ENCODE measurements at places on chromosomes 7 and 10. TPM values are rescaled to one million over a fixed set of nuclear protein-coding genes. Genes with fewer than 3 reads are reported as not detected.

- DNase-seq: peak; percentile 68
These were observed 21.5 kb downstream of the CHST3 start for GRCh38 chr10:71985542-71986250.

- DNase-seq: no peak
These were observed 87.1 kb upstream of the PDLIM1 start for GRCh38 chr10:95377950-95378349.

DNA sequence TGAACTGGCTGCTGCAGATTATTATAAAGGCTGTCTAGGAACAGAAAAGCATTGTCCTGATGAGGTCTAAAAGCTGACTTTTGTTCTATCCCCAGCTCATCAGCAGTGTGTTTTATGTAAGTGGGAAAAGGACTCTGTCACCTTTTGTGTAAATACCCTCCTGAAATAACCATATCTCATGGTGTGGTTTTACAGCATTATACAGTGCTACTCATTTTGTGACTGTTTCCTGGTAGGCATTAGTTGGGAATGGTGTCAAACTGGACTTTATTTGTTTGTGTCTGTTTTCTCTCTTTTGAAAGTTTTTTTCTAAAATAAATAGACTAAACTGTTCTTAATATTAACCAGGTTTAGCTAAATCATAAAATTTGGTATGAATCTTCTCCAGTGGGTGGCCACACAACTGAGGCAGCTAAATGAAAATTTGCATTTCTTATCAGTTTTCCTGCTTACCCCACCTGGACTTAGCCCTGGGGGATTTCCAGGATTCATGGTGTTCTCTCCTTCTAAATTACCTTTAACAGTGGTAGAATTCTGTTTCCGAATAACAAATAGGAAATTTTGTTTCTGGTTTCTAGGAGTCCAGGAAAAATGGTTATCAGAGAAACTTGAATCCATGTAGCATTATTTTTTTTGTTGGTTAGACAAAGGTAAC, 140.9 kb downstream of the LHFPL3 start:
- DNase-seq: no peak

The TMEM213 gene
- not detected for total RNA-seq

GRCh38 chr10:4751211-4751610, 74.8 kb upstream of the AKR1E2 start:
- DNase-seq: no peak

The SPOCK2 gene
- total RNA-seq: 0.06 TPM

GRCh38 chr7:32163141-32163806, 93.1 kb upstream of the PDE1C start:
- DNase-seq: peak; percentile 63

- DNase-seq: no peak
These were observed 1167.6 kb downstream of the NXPH1 start for GRCh38 chr7:9600974-9601373.

- DNase-seq: no peak
These were observed 8.1 kb upstream of the TAS2R16 start for GRCh38 chr7:123003539-123004126.

The DKK1 gene
- 108 TPM for total RNA-seq

DNA sequence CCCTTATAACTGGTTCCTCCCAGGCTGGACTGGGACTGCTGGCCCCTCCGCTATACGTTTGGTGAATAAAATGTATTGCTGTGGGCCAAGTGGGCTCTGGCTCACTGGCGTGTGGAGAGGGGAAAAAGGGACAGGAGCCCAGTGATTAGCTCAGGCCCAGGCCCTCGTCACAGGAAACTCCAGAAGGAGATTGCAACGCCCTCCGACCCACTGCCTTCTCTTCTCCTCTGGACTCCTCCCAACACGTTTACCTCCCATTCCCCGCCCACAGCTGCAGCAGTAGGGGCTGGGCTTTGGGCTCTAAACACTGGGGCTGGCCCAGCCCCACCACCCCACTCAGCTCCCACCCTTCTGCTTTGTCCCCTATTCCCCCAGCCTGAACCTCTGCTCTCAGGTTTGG, 173.9 kb downstream of the NEURL1 start:
- DNase-seq: no peak

- no peak for DNase-seq
These were observed 202.2 kb downstream of the ZEB1 start for GRCh38 chr10:31520986-31521831.

The PRPS1L1 gene
- not detected for total RNA-seq

- no peak for DNase-seq
These were observed 12.2 kb downstream of the PDCD4 start for GRCh38 chr10:110883924-110884323.

The GIMAP6 gene
- not detected for total RNA-seq

All from LHCN-M2 (cell line).